Activated T-cell treated with anti-CD3 and anti-CD28 coated beads for 1 hour (primary cell): ENCODE measurements at places on chromosomes 1 and 21.

- no peak for DNase-seq
Measured at GRCh38 chr1:172143384-172144055, 277.0 kb upstream of the C1orf105 start.

DNA sequence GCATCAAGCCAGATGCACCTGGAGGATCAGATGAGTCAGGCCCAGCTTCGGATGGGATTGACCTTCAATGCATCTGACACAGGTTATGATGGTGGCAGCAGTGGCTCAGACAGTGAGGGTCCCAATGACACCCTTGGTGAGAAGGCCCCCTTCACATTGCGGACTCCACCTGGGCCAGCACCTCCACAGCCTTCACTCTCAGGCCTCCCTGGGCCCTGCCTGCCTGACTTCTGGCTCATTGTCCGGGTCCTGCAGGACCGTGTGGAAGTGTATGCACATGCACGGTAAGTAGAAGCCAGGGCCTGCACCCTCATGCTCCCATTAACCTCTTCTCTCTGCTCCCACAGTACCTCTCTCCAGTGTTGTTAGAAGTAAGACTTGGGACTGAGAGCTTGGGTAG is 20.8 kb downstream of the HYI start:
- DNase-seq: no peak

DNA sequence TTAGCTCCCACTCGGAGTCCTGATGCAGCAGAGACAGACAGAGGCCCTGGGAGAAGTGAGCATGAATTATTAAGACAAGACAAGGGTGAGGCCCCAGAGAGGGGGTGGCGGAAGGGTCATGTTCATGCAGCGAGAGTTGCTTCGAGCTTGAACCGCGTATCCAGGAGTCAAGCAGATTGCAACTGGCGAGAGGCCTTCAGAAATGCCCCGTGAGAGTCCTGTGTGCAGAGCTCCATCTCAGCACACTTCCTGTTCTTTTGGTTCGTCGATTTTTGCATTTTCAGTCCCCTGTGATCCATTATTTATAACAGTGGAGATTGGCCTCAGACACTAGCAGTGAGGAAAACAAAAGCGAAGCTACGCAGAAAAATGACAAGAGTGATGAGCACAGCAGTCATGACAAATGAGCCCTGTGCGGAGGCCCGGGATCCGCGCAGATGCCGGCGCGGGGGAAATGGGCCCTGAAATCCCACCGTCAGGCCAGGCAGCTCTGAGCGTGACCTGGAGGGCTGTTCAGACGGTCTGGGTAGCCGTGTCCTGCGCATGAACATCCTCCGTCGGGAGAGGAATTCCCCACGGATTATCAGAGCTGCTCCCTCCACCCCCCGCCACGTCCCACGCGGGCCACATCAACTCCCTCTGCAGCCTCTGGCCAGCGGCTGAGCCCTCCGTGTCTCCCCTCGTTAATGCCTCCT is 15.0 kb downstream of the PDE9A start:
- DNase-seq: no peak

DNA sequence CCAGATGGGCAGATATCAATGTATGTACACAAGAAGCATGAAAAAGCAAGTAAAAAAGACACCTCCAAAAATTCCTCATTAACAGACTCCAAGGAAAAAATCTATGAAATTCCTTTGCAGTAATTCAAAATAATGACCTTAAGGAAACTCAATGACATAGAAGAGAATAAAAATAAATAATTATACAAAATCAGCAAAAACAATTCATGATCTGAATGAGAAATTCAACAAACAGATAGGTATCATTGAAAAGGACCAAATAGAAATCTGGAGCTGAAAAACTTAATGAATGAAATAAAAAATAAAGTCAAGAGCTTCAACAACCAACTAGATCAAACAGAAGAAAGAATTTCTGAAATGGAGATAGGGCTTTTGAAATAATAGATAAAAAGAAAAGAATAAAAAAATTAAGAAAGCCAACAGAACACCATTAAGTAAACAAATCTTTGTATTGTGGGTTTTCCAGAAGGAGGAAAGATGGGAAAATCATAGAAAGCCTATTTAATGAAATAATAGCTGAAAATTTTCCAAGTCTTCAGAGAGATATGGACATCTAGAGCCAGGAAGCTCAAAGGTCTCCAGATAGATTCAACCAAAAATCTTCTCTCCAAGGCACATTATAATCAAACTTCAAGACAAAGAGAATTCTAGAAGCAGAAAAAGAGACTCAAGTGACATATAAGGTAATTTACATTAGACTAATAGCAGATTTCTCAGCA is 52.0 kb upstream of the KCNK1 start:
- no peak for DNase-seq

GRCh38 chr1:7470904-7471638 is 300.0 kb upstream of the VAMP3 start:
- no peak for DNase-seq

DNA sequence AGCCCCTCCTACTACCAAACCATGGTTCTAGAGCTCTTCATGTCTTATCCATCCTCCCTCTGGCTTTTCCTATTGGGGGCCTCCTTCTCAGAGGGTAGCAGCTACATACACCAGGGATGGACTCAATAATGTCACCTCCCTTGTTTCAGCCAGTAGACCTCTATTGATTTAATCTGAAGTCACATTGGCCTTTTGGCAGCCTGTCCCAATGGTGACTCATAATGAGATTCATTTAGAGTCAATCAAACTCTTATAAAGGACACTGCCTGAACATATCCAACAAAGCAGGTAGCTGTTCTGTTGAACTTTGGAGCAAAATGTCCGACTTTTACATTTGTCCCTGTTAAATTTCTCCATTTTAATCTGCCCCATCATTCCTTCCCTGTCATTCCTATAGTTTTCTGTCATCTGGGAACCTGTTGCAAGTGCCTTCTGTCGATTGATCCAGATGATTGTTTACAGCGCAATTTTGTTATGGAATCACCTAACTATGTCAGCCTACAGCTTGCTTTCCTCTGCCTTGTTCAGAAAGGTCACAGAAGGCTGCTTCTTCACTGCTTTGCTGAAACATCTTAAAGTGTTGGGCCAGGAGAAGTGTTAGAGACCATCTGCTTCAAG is 105.9 kb downstream of the ETS2 start:
- DNase-seq: no peak

DNA sequence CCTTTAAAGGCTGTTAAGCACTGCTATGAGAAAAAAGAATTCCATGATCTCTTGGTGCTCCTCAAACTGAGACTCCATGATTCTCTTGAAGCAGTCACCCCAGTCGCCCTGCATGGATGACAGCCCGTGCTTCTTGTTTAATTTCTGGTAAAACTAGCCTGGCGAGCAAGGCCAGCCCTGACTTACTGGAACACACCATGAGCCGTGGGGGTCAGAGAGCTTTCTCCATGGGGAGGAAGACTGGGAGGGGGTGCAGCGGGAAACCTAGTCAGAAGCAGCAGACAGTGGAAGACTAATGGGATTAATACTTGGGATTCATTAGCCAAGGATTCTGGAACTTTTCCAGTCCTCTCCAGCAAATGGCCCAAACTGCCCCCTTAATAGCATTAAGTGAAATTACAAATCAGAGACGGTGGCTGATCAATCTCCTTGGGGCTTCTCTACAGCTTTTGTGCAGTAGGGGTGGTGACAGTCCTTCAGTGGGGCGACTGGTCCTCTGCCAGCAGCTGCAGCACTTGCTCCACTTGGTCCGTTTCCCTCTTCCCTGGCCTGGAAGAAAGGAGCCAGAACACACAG is 57.2 kb upstream of the LRRN2 start:
- no peak for DNase-seq

GRCh38 chr1:205259324-205259832 is 31.6 kb downstream of the TMCC2 start:
- no peak for DNase-seq

DNA sequence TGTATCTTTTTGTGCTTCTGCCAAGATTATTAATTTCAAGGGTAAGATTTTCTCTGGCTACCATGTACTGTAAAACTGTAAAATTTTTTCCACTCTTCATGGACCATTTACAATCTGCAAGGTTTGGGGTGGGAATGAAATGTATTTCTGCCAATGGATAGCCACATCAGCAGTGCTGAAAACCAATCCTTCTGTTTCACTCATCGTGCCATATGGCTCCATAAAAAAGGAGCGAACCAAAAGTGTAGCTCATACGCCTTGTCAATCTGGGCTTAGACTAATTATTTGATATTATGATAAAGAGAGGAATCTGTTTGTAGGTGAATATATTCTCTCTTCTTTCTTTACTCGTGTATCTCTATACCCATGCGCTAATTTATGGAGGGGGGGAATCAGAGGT is 3.0 kb upstream of the SLC44A5 start:
- DNase-seq: no peak
